Right cardiac atrium (tissue), 5 donors: ENCODE measurements at places on chromosomes 3 and 15.
A peak's percentile ranks its signal among the peaks of the same experiment; 100 is the strongest.

DNA sequence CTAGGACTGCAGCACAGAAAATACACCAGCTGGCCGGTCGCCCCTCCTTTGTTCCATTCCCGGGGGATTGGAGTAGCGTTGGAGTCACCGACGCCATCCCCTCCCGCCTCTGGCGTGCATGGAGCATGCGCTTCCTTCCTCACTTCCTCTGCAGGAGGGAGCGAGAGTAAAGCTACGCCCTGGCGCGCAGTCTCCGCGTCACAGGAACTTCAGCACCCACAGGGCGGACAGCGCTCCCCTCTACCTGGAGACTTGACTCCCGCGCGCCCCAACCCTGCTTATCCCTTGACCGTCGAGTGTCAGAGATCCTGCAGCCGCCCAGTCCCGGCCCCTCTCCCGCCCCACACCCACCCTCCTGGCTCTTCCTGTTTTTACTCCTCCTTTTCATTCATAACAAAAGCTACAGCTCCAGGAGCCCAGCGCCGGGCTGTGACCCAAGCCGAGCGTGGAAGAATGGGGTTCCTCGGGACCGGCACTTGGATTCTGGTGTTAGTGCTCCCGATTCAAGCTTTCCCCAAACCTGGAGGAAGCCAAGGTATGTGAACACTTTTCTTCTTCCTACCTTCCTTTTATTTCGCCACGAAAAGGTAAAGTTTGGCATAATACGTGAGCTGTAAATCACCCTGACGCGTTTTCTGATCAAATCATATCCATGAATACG, at the start of gene SCG3:
SCG3 (plus strand) TSS at position 201 of the 661 bp plus-strand sequence; CDS start at position 454, 253 bp downstream.
- peak; percentile 93 for DNase-seq

DNA sequence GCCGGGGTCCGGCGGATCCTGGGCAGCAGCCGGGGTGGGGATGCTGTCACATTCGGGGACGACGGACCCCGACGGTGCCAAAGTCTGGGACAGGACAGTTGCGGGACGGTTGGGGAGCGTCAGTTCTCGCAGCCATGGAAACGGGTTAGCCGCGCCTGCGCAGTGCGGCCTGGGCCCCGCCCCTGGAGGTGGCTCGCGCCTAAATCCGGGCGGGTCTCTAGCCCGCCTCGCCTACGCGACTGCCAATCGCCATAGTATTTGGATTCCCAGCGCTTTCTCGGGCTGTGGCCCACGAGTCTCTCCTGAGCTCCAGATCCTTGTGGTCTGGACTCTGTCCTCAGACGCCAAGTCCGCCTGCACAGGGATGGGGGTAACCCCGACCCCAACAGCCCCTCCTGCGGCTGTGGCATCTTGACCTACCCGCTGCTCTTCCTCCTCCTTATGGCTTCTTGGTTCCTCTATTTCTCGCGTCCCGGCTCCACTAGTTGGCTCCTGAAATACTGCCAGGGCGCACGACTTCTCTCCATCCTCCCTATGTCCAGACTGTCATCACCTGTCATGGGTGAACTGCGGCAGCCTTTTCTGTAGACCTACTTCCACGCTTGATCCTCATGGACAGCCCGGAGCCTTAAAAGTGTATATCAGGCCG, at the start of gene ZMYND10:
ZMYND10 (minus strand) TSS at position 147 of the 649 bp plus-strand sequence. CDS start 153 bp downstream, outside the sequence.
- peak; percentile 92 for DNase-seq

DNA sequence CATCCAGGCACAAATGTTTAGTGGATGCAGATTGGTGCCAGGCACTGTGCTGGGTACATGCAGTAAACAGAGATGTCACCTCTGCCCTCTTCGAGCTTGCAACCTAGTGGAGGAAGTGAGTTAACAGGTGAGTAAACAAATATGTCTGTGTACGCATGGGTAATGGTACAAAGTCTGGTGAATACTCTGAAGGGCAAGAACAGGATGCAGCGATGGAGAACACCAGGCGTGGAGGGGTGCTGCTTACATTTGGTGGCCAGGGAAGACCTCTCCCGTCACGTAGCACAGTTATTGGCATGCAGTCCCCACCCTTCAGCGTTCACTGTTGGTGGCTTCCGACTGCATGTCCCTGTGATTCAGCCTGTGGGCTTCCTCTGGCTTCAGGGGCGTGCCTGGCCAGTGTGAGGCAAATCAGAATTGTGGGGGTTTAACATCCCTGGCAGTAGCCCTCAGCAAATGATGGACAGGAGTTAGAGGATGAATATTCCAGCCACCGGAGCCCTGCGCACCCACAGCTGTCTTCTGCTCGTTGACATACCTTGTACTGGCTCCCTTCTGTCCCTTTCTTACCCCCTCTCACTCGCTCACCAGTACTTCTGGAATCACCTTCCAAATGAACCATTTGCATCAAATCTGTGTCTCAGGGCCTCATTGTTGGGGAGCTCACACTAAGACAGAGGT, 9.1 kb upstream of the HDAC11 start:
- DNase-seq: no peak

DNA sequence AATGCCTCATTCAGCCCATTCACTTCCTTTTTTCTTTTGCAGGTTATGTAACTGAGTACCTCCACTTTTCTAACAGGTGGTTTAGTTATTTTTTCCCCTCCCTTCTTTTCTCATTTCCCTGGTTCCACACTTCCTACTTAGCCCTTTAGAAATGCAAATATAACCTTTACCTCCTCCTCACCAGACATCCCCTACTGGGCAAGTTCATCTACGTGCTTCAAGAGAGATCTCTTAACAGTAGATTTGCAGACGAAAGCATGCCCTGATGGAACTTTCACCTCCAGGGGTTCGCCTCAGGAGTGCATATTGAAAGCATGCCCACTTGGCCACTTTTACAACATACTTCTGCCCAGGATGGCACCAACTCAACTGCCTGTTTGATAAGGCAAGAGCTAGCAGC, 314.1 kb upstream of the LRRC3B start:
- DNase-seq: no peak

- no peak for DNase-seq
These were observed 5.4 kb upstream of the THSD4 start for GRCh38 chr15:71109905-71110304.

GRCh38 chr3:189260556-189261493, 89.1 kb downstream of the TPRG1 start:
- DNase-seq: peak; percentile 67

GRCh38 chr3:43043793-43044192, 62.1 kb downstream of the POMGNT2 start:
- no peak for DNase-seq

DNA sequence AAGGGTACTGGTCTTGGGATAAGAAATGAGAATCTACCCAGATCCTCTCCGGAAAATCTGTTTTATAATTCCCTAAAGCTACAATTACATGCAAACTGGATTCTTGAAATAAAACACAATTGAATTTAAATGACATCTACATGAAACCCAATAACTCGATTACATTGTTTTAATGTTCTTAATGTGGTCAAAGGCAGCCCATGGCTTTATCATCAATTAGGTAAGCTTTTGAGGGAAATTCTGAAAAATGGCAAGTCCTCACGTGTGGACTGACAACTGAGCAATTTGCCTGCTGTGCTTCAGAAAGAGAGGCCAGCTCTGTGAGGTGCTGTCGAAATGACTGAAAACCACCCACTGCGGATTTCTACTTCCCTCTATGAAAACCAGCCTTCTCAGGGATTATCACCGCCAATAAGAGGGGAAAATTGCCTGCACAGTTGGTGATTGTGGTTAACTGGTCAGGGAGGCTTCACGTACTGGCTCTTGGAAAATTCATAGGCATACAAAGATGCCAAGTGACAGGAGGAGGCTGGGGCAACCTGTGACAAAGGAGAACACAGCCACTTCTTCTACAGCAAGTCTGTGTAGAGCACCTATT, 200.8 kb upstream of the SLCO3A1 start:
- no peak for DNase-seq

GRCh38 chr15:91625506-91625905, 228.0 kb upstream of the SLCO3A1 start:
- DNase-seq: no peak

DNA sequence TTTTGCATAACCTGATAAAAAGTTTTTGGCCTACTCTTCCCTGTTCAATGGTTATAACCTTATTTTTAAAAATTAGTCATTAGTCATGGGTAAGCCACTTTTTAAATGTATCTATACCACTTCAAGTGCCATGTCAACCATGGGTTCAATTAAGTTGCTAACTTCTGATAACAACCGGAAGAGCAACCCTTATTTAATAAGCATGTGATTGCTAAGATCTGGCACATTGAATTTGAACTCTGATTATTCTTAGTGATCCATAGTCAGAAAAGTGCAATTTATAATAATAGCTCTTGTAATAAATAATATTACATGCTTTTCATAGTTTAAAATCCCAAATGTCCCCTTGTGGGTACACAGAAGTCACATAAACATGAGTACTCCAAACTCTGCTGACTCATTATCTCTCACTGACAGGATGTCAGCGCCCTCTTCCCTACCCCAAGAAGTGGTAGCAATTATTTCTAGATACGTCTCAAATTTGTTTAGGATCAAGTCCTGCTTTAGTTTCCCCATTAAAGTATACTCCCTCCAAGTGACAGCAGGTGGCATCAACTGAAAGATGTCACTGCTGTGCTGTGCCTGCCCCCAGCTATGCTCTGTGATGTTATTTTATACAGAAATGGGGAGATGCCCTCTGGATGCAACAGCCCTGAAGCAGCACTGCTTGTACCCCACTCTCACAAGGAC, 18.6 kb downstream of the SAMD7 start:
- DNase-seq: no peak

- DNase-seq: no peak
These were observed 20.3 kb downstream of the GMPS start for GRCh38 chr3:155890671-155891190.

- DNase-seq: peak; percentile 21
These were observed 124.9 kb upstream of the STRIT1 start for GRCh38 chr3:155418407-155418806.

DNA sequence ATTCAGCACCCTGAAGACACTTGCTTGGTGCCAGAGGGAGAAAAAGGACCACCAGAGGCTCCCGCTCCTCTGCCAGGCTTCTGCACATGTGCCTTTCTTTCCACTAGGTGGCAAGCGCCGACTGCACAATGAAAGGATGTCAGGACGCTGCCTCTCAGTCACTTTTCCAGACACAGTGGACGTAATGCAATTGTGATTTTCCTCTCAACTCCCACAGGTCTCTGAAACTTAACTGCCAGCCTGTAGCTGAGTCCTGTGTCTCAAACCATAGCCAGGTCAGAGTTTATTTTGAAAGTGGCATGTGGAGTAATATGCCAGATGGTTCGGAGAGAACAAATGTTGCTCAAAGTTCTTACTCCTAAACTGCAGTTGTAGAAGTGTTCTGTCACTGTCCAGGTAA, 162.9 kb downstream of the ITPR1 start:
- peak; percentile 76 for DNase-seq

DNA sequence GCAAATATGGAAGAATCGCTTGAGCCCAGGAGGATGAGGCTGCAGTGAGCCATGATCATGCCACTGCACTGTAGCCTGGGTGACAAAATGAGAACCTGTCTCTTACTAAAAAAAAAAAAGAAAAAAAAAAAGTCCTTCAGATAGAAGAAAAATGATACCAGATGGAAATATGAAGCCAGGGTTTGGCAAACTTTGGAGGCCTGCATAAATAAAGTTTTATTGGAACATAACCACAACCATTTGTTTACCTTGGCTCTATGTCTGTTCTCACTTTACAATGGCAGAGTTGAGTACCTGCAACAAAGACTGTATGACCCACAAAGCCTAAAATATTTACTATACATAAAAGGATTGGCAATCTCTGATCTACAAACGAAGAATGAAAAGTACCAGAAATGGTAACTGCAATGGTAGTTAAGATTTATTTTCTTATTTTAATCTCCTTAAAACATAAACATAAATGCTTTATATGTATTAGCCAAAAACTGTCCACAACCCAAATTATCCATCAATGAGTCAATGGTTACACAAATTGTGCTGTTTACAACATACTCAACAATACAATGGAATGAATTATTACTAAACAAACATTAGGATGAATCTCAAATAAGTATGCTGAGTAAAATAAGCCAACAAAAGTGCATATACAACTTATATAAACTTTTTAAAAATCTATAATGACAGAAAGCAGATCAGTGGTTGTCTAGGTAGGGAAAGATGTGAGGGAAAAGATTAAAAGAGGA, 41.8 kb downstream of the GOLGB1 start:
- DNase-seq: no peak

- DNase-seq: no peak
These were observed 16.7 kb downstream of the HCN4 start for GRCh38 chr15:73352082-73352481.

- no peak for DNase-seq
These were observed 944 bp upstream of the EIF4E3 start for GRCh38 chr3:71726146-71726545.

- DNase-seq: no peak
These were observed 63.9 kb upstream of the OSTN start for GRCh38 chr3:191135175-191135574.

DNA sequence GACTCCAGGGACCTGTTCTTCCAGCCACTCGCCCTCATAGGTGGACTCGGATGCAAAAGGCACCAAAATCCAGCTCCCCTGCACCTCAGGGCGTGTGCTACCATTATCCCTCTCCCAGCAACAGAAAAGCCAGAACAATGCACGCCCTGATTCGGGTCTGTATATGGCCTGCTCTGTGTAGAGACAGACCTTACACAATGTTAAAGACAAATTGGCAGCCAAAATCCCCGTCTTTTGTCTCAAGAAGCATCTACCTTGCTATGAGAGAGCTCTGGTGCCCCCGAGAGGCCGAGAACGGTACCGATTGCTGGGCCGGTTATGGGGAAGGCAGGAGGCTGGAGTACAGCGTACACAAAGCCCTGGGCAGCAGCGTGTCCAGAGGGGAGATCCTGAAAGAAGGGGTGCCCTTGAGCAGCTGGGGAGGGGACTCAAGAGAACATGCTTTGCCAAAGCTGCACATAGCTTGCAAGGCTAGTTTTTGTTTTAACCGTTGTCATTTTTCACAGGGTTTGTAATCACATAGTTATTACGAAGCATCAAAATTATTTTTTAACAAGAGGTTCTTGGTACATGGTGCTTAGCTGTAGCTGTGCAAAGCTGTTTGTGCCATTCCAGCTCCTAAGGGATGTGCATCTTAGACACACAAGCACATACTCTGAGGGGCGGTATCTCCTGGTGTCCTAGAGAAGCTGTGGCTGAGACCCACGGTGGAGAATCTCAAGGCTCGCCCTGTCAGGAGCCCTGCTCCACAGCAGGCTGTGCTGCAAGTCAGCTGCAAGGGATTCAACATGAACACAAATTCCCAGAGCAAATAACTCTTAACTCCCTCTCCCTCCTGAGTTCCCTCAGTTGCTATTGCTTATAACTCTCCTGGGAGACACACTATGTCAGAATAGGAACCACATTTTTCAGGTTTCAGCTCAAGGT, 461.5 kb upstream of the PPP2R3A start:
- DNase-seq: peak; percentile 44

GRCh38 chr3:148962513-148962912, 28.8 kb upstream of the GYG1 start:
- no peak for DNase-seq

DNA sequence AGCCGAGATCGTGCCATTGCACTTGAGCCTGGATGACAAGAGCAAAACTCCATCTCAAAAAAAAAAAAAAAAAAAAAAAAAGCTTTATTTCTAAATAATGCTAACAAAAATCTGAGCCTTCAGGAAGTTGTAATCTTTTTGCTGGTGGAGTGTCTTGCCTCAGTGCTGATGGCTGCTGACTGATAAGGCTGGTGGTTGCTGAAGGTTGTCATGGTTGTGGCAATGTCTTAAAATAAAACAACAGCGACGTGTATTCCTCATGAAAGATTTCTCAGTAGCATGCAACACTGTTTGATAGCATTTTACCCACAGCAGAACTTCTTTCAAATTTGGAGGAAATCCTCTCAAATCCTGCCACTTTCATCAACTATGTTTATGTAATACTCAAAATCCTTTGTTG, 77.4 kb upstream of the PTPRG start:
- no peak for DNase-seq
